ENCODE measurements at places on chromosomes 2 and 18.

- DNase-seq = no peak
Measured at GRCh38 chr18:3391704-3392466, 58.1 kb upstream of the TGIF1 start.

- no peak for DNase-seq
Measured at GRCh38 chr2:74501335-74502071, 2.1 kb upstream of the LBX2 start.

DNA sequence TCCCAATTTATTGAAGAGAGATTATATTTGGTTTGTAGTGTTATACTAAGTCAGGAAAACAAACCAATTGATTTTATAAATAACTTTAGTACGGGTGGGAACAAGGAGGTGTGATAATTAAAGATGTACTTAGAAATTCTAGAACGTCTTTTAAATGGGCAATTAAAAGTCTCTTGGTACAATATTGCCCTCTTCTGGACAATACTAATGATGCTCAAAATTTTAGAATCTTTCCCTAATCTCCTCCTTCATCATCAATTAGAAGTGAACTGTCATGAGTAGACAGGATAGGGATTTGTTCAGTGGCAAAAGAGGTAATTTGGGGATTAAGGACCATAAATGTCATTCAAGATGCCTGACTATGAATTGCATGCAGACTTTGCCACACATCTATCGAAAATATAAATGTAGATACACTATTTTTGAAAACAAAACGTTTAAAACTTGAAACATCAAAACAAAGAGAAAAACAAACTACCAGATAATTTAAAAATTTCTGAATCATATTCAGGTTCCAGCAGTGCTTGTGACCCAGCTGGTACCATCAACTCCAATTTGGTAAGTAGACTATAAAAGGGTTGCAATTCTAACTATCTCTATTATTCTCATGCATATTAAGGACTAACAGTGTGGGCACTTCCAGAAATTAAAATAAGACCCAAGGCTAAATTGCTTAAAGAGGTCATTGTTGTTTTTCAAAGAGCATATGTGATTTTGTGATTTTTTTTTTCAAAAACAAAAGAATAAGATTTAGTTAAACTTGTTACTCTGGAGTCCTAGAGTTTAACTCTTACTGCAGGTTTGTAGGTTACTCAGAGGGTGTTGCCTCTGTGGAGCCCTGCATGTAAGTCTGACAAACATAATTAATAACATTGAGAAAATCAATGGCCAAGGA lies 123.5 kb downstream of the LAMA3 start:
- DNase-seq = no peak

GRCh38 chr2:5913711-5914395 lies 221.7 kb downstream of the SOX11 start:
- DNase-seq = no peak

DNA sequence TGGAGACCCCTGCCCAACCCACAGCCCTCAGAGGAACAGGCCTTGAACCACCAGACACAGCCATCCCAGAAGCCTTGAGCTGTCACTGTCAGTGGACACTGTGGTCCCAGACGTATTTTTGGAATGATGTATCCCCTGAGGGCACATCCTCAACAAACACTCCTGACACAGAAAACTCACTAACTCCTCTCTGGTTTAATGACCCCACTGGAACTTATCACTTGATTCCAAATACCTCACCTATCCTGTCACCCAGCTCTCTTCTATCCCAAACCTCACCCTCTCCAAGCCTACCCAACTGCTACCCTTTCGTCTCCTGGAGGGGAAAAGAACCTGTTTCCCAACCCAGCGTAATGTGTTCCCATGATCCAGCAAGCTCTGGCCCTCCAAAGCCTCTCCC lies 111.6 kb downstream of the MREG start:
- no peak for DNase-seq

DNA sequence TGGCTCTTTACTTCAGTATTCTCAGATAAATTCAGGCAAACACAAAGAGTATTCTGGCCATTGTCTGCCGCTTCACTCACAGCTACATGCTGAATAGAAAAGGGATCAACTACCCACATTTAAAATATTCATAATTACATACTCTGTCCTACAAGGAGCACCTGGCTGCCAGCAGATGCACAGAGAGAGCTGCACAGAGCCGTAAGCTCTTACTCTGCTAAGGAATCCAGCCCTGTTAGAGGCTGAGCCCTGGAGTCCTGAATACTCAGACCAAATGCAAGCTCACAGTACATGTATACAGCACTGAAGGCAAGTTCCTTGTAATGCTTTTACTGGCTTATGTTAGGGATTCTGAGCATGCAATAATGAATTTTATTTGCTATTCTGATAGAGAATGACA lies 80.3 kb downstream of the FTCDNL1 start:
- DNase-seq = no peak

GRCh38 chr2:113113807-113114206 lies 13.6 kb upstream of the IL1RN start:
- no peak for DNase-seq
